Fibroblast of villous mesenchyme (primary cell): ENCODE measurements at places on chromosomes 5 and 9. TPM values are rescaled to one million over a fixed set of nuclear protein-coding genes. Genes with fewer than 3 reads are reported as not detected.

Gene CEMIP2
- total RNA-seq: 153 and 180 TPM in 2 replicates

Gene C5orf63
- 1.3 and 1.6 TPM in 2 replicates for total RNA-seq

Gene PGGT1B
- total RNA-seq: 16.1 and 21.2 TPM in 2 replicates

Gene AK8
- total RNA-seq: 0.32 TPM in 1 of 2 replicates, not detected in the other

Gene PCDHGB4
- total RNA-seq: 11.0 and 13.4 TPM in 2 replicates

Gene RGS3
- total RNA-seq: 37.1 and 44.8 TPM in 2 replicates
